Amygdala (tissue), 56 donors: ENCODE measurements at places on chromosomes 7 and 10.
A peak's percentile ranks its signal among the peaks of the same experiment; 100 is the strongest.

GRCh38 chr10:8069108-8069507, 14.6 kb downstream of the GATA3 start:
- DNase-seq: no peak

- no peak for DNase-seq
These were observed 24.5 kb upstream of the CDK1 start for GRCh38 chr10:60753817-60754216.

- DNase-seq: no peak
These were observed 395.0 kb downstream of the THSD7A start for GRCh38 chr7:11436773-11437524.

- no peak for DNase-seq
These were observed 14.2 kb downstream of the KPNA7 start for GRCh38 chr7:99193527-99194220.

DNA sequence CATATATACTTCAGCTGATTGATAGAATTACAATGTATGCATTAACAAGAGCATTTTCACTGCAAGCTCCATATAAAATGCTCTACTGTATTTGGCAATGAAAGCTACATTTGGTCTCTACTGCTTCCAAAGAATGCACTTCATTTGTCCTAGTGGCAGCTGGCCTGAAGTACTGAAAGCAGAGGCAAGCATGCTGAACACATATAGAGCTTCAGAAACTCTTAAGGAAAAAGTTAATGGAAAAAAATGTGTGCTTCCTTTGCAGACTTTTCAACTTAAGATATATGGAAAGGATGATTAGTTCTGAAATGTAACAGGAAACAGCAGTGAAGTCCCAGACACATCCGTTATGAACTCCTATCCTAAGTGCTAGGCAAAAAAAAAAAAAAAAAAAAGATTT, 537.1 kb upstream of the POM121L12 start:
- no peak for DNase-seq

DNA sequence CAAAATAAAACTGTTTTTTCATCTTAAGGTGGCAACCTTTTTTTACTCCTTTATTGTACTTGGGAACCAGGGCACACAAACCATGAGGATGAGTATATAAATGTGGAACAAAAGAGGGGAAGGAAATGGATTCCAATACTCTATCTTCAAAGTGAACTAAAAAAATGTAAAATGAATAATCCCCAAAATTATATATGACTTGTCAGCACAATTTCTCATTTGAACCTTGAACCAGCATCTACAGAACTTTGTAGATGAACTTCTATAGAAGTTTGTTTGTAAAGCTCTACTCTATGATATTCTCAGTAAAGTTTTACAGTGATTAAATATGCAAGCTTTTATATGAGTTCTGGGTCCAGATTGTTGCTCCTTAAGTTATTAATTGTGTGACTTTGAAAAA, 218.2 kb upstream of the ETV1 start:
- DNase-seq: no peak

DNA sequence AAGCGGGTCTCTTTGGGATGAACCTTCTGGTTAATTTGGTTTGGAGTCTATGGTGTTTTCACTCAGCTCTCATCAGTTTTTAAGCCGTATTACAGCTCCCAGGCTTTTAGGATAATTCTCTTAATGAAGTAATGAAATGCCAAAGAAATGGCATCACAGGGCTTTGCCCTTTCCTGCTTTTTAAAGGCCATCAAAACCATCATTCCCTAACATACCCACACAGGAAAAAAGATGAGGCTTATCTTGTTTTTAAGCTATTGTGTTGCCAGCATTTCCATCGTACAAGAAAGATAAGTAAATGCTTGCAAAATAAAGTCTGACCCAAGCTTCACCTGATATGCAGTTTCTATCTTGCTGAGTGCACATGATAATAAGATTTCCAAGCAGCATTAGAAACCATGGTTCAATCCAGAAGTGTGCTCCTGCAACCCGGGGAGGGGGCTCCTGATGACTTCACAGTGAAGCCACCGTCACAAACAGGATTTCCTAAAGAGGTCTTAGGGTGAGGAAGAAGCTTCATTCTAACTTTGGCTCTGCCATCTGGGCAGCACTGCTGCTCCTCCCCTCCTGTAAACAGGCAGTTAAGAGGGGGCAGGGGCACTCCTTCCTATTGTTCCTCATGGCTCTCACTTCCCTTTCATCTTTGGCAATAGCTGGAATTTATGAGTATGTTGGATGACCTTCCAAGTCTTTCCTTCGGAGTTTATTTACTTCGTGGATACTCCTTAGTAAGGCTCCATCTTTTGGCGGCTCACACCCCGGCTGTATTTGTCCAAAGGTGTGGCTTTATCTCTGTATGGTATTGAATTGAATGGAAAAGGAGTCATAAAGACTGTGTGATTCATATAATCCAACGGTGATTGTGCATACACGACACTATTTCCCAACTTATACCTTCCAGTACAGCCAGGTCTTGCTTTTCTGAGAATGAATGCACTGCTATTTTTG, 55.2 kb upstream of the FAM133B start:
- DNase-seq: no peak

GRCh38 chr10:65033957-65034356, 1512.8 kb downstream of the REEP3 start:
- no peak for DNase-seq

- peak; percentile 53 for DNase-seq
These were observed 41.5 kb downstream of the PRF1 start for GRCh38 chr10:70561070-70561469.

GRCh38 chr10:69228151-69228550, 8.0 kb downstream of the HKDC1 start:
- no peak for DNase-seq

DNA sequence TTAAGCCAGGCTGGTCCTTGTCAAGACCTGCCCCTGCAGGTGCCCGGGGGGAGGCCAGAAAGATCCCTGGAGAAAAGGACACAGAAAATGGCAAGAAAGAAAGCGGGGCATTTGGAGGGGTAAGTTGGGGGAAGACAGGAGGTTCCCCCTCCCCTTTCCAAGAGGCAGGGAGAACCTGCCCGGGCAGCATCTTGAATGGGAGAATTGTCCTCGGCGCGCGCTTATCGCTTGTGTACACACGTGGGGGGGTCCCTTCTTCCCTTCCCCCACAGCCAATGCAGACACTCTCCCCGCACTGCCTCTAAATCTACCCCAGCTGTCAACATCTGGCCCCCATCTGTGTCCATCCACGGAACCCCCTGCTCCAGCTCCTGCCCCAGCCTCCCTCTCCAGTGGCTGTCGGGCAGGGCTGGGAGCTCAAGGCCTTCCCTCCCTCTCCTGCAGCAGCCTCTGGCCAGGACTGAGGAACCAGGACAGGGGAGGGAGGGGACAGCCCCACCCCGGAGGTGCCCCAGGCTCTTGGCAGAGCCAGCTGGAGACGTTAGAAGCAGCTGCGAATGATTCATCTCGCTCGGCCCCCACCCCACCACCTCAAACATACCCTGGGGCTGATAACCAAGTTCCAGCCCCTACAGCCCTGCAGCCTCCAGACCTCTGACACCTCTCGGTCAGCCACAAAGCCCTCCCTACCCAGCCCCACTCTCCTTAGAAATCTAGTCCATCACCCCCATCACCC, 25.3 kb downstream of the EPHB4 start:
- no peak for DNase-seq

GRCh38 chr7:105794741-105795729, 81.4 kb downstream of the ATXN7L1 start:
- DNase-seq: no peak

DNA sequence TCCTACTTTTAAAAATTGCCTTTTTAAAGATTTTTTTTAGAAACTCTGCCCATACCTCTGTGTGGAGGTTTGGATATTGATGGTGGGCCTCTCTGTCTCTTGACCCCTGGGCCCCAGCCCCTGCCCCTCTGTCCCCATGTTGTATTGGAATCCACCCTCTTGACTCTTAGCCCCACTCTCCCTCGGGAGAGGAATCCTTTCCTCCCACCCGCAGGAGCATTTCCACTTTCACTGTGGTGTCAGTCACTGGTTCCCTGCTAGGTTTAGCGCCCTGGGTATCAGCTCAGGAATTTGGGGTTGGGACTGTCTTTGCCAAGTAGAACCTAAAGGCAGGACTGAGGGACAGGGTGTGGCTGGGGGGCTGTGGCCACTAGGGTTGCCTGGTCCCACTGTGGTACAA, 10.1 kb downstream of the PFKFB3 start:
- no peak for DNase-seq
